ENCODE measurements at places on chromosomes 2 and 18.

DNA sequence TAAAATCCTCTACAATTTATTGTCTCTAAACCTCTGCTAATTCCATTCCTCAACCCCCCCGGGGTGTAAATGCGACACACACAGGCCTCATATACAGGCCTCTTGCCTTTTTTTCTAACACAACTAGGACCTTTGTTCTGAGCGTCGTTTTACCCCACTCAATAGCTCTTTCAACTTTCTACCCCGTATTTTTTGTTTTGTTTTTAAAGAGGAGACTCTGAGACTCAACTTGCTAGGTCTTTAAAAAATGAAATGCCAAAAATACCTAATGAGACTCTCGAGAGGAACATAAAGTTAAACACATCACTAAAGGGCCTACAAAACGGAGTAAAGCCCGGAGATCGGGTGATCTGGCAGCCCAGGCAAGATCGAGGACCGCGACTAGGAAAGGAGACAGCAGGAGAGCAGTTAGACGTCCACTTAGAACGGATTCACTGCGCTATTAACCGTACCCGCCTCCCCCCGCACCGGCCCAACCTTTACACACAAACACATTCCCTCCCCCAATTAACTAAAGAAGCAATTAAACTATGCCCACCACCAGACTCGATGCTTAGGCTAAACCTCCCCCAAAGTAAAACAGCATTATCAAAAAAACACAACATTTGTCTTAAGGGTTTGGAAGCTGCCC is 1.7 kb downstream of the TRIP12 start:
- DNase-seq = no peak

DNA sequence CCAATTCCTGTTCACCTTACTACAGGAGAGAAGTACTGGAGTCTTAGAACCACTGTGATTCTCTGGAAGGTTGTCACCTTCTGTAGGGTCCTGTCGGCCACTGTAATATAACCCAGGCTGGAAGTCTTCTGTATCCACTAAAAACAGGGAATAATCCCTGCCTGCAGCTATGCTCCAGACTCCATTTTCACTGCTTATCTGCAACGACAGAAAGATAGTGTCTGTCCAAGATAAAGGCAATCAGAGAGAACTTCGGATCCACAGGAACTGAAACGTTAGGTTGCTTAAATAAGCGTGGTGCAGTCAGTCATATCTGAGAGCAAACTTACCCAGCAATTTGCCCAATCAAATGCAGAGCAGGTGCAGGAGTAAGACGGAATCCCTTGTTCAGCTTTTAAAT is 34.2 kb downstream of the ALS2 start:
- DNase-seq = no peak

- no peak for DNase-seq
These were observed 29.9 kb upstream of the GPR155 start for GRCh38 chr2:174516501-174517378.

DNA sequence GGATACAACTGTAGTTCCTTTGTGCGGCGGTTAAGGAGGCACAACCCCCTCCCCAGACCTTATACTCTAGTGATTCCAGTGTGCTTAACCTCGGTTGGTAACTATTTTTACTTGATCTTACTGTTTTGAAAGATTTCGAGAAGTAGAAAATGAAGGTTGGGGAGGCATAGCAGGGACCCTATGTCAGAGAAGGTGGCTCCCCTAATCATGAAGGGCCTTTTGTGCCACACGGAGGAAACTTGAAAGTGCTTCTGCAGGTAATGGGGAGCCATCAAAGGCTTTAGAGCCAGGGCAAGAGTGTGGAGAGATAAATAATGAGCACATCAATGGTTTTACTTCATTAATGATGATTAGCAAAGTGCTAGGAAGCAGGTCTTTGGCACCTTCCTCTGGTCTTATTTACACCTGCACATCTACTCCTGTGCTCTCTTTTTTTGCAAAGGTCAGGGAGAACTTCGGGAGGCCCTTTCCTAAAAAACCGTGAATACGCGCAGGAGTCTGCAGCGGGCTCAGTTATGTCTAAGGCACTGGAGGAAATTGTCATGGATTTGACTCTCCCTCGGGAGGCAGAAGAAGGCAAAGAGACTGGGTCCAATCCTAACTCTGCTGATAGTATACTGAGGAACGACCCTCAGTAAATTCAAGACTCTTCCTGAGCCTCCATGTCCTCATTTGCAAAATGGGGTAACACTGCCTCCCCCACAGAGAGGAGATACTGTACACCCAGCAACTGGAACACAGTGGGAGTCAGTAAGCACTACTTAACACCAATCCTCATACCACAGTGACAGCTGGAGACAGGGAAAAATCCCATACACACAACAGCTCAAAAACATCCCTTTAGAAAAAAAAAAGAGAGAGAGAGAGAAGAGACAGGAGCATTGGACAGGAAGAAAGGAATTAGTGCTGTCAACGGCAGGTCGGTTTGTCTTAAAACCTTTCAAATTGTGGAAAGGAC is 81.6 kb downstream of the DDX1 start:
- DNase-seq = no peak

All from stimulated activated CD4-positive, alpha-beta T cell treated with anti-CD3 and anti-CD28 coated beads, TNF-alpha, amount 100 ng/mL, for 24 hours (primary cell).